ENCODE measurements at places on chromosomes 7 and 10.

DNA sequence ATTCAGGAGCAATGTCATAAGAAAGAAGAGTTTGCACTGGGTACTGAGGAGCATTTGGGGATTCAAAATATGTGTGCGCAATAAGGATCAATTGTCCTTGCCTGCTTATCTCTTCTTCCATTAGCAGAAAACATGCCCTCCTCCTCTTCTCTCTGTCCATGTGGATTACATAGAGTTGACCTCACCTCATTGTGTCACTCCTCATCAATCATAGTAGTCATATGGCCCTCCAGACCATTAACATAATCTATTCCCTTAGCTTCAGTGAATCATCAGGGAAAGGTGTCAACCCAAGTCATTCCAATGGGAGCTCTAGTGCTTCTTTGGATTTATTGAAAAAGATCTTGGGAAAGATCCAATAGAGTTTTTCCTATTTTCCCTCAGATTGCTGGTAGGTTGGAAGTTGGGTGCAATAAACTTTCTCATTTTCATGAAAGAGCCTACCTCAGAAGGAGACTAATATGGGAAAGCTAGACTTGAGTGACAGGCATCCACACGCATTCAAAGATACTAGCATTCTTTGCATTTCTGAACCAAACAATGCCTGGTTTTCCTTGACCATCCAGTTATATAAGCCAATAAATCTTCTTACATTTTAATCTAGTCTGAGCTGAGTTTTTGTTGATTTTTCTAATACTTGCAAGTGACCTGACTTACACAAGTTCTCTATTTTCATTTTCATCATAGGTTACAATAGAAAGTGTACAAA lies 71.5 kb upstream of the FAM13C start:
- DNase-seq = peak; percentile 25

- no peak for DNase-seq
Measured at GRCh38 chr7:556837-557557, 37.4 kb upstream of the PDGFA start.

DNA sequence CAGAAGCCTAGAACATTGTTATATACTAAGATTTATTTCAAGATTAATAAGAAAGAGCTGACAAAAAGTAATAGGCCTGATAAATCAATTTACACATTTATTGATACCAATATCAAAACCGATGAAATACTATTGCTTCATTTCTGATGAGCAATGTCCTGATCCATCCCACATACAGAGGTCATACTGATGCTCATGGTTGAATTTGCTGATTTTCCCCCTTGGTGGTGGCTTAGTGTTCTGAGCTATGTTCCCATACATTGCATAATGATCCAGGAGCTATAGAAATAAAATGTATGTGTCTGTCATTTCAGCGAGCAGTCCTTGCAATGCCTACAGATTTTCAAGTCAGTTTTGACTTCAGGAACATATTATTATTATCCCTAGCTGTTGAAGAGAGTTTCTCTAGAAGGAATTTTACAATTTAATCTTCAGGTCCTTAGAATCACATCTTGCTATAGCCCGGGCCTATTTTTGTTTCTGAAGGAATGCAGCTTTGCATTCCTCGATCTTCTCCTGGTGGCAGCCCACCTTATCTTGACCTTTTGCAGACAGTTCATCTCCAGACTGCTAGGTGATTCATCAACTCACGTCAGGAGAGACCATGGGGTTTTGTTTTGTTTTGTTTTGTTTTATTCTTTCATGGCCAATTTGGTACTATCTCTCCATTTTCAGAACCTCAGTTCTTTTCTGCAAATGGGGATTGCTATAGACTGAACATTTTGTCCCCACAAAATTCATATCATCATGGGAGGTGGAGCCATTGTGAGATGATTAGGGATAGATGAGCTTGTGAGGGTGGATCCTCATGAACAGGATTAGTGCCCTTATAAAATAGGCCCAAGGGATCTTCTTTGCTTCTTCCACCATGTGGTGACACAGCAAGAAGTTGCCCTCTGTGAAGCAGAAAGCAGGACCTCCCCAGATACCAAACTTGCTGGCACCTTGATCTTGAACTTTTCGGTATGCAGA lies 465.6 kb upstream of the IGFBP3 start:
- DNase-seq = no peak

GRCh38 chr7:148289630-148290029 lies 300.9 kb upstream of the C7orf33 start:
- no peak for DNase-seq

GRCh38 chr10:67385089-67385488 lies 310.9 kb downstream of the CTNNA3 start:
- DNase-seq = no peak

GRCh38 chr10:117775526-117775925 lies 233.0 kb downstream of the EMX2 start:
- DNase-seq = no peak

- peak; percentile 46 for DNase-seq
Measured at GRCh38 chr7:3309140-3309539, 8.1 kb downstream of the SDK1 start.

- DNase-seq = no peak
Measured at GRCh38 chr7:108063520-108063933, 60.6 kb upstream of the LAMB1 start.

DNA sequence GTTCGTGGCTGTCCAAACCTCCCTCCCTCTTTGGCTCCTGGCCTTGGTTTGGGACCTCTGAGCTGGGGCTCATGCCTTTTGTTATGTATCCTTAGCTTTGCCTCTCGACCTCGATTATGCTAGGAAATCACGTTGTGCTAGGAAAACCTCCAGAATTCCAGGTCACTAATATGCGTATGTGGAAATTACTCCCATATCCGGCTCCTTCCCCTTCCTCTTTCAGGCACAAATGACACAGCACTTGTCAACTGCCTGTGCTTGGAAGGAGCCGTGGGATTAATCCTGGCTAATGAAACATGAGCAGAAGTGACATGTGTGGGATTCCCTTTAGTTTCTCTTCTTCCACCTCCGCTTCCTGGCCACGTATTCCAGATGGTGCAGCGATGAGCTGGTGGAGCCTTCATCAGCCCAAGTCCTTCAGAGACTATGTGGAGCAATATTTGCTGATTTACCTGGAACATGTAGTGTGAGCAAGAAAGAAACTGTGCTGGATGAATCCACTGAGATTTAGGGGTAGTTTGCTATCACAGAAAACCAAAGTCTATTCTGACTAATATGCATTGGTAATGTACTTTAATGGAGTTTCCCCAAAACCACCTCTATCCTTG lies 149.2 kb downstream of the REEP3 start:
- DNase-seq = no peak

GRCh38 chr10:96287392-96288105 lies 16.2 kb upstream of the BLNK start:
- peak; percentile 88 for DNase-seq

- no peak for DNase-seq
Measured at GRCh38 chr7:4629287-4629895, 52.7 kb upstream of the FOXK1 start.

GRCh38 chr10:28282336-28282735 lies 20.5 kb downstream of the MPP7 start:
- DNase-seq = no peak

GRCh38 chr7:14340393-14341074 lies 351.1 kb upstream of the ETV1 start:
- DNase-seq = no peak

DNA sequence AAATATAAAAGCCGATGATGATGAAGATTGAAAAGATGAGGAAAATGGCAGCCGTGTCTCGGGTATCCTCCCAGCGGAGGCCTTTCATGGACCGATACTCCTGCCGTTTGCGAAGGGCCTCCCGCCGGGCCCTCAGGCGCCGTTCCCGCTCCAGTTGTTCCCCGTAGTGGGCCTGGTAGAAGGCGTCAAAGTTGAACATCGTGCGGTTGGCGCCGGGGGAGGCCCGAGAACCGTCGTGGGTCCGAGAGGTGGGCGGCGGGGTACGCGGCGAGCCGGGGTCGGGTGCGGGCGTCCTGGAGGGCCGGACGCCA lies 553 bp downstream of the DNAJC30 start:
- no peak for DNase-seq

DNA sequence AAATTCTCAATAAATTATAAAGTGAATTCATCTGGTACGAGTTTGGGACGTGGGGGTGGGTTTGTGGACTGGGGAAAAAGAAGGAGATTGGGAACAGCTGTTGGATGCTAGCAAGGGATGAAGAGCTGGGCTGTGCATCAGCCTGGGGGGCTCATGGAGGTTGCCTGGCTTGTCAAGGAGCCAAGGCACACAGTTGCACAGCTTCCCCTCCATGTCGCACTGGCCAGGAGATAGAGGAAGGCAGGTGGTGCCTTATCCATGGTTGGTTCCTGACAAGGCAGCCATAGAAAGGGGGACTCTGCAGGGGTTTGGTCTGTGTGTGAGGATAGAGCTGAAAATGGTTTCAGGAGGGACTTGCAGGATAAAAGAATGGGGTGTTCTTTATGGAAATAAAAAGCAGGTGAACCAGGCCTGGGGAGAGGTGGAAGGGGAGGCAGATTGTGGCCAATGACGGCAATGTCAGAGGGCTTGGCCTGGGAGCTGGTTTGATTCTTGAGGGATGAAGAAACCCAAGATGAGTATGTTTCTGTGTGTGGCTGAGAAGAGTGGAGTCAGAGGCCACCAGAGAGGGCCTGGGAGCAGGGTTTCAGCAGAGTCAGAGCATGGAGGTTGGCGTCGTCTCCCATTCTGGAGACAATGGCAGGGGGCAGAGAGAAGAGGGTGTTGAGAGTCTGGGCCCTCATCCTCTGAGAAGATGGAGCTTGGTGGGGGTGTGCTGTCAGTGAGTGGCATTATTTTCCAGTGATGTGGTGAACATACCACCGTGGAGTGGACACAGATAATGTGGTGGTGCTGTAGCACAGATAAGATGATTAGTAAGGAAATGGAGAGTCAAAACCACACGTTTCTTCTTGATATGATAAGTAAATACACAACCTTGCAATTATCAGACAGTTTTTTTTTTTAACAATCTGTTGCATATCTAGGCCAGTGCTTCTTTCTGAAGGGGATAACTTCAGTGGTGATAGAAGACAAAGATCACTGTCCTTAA lies 108.2 kb downstream of the PTPN20 start:
- DNase-seq = no peak

DNA sequence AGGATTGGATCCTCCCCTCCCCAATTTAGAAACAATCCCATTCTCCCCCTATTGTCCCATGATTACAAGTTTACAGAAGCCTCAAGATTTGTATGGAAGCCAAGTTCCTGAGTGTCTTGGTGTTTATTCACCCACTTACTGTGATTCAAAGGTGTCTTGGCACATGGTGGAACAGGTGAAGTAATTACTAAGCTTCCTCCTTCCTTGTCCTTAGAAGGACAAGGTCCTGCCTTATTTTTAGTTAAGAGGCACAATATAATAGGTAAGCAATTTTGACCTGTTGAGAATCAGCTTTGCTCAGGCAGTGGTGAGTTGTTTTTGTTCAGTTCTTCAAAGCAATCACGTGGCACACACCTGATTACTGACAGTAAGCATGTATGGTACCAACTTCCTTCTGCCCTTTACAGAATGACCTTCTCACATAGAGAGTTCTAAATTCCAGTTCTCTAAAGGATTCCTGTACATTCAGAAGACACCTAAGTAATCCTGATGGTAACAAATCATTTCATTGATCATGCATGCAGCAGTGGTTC lies 60.7 kb upstream of the SLC13A1 start:
- no peak for DNase-seq

DNA sequence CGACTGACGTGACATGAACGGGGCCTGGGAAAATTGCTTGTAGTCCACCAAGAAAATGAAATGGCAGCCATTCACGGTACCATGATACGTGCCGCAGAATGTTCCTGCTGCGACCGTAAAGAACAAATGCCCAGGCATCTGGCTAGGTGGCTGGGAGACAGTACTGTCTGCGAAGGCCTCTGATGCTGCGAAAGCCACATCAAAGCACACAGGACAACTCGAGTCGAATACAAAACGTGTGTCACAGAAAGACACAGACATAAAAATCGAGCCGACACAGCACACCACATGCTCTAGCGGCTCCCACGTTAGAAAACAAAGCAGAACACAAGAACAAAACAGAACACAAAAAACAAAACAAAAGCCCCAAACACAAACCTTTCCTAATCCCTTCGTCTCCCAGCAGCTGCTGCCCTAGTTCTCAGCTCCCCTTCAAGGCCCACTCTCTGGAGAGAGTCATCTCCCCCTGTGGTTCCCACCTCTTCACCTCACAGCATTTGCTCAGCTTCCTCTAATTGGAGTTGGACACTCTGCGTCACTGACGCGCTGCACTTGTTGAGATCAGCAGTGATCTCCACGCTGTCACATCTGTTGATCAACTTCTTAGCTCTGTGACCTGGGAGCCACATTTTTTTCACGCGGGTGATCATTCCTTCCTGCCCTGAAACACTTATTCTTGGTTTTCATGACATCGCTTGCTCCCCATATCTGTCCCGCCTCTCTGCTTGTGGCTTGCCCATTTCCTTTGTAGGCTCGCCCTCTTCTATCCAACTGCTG lies 112.2 kb downstream of the CLEC2L start:
- no peak for DNase-seq

DNA sequence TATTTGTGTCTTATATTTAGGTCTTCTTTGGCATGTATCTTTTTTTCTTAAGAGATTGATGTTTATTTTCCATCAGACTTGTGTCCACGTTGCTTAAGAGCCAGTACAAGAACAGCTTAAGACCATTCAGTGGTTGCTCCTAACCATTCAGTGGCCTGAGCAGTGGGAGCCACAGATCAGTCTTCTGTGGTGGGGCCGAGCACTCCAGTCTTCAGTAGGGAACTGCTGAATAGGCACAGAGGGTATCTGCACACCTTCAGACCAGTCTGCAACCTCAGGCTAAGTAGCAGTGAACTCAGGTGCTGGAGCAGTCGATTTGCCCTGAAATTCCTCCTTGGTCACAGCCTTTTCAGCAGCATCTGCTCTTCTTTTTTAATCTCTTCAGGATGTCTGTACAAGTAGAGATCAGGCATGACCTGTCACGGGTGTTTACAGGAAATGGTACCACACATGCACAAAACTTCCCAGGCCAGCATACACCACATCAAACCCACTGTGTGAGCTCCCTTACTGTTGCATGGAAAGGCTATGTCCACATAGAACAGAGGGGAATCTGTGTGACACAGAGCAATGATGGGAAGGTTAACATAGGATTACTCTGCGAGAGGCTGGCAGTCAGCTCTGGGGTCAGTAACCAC lies 51.5 kb downstream of the FAM107B start:
- no peak for DNase-seq

DNA sequence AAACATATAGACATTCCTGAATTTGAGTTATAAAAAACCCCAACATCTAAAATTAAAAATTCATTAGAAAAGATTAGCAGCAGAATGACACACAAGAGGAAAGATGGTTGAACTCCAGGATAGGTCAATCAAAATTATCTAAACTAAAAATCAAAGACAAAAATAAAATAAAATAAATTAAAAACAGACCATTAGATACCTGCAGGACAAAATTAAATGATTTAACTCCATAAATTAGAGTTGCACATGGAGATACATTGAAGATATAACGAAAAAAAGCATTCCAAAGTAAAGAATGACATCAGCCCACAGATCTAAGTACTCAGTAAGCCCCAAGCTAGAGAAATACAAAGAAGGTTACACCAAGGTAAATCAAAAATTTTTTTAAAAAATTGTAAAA lies 226.1 kb upstream of the SORCS1 start:
- DNase-seq = no peak

- DNase-seq = no peak
Measured at GRCh38 chr10:119217991-119218490, 10.7 kb downstream of the GRK5 start.

- no peak for DNase-seq
Measured at GRCh38 chr10:2236876-2237275, 499.6 kb upstream of the ADARB2 start.

- DNase-seq = no peak
Measured at GRCh38 chr10:4266416-4267085, 481.5 kb upstream of the KLF6 start.
